ENCODE measurements at places on chromosomes 7 and 10.

DNA sequence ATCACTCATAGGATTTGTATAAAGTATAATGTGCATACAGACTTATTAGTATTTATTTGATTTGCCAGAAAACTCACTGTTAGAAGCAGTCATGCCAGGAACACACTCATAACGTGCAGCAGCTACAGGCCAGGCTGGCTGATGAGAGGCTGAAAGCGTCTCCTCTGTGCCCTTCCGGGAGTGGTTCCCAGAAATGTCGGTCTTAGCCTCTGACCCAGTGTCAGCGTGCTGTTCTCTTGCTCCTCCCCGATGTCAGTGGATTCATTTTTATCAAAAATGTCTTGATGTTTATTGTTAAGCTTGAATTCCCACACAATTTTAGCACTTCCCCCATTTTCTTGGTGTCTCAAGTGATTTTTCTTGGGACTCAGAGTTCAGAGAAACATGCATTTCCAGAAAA is 33.3 kb upstream of the GARS1 start:
- no peak for DNase-seq

GRCh38 chr7:46572691-46573090 is 651.6 kb upstream of the IGFBP3 start:
- no peak for DNase-seq

- DNase-seq: no peak
These were observed 1020.1 kb downstream of the NXPH1 start for GRCh38 chr7:9453521-9453920.

DNA sequence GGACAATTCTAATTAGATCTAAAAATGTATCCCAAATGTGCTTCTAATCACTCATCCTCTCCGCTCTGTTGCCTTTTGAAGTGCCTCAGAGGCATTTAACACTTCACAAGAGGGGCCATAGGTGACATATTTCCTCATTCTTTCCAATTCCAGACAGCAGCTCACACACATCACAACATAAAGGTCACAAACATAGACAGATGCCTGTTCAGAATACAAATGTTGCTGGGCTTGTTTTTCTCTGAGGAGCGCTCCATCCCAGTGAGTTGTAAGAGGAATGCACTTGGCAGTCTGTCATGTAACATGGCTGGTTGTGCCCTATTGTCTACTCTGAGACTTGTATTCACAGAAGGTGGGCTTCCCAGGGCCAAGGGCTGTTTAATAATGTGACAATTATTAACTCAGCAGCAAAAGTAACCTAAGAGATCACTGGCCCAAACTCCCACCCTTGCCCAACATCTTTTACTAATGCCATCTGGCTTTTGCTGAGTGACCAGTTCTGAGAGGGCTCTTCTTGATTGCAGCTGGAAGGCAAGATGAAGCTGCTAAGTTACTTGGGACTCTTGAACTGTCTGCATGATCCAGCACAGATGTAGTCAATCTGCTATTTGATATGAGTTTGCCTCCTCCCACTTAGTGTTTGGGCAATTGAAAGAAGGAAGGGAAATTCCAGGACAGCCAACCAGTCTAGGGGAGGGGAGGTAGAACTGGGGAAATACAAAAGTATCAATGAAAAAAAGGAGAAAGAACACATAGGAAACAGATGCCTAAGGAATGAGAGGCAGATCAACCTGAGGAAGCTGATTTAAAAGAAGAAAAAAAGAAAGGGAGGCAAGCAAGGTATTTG is 13.6 kb downstream of the PON2 start:
- DNase-seq: no peak

DNA sequence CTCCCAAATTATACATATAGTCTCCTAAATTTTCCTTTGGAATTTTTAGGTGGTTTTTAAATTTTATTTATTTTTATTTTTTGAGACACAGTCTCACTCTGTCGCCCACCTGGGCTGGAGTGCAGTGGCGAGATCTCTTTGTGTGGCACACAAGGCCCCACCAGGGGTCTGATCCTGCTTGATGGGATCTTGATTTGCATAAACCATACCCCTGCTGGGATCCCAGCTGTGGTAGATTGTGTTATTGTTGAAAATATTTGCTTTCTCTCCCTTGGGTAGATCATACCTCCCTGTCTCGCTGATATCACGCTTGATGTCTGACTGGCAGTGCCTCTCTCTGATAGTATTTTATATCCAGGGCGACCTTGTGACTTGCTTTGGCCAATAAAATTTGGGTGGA is 5.6 kb upstream of the MUC3A start:
- no peak for DNase-seq

DNA sequence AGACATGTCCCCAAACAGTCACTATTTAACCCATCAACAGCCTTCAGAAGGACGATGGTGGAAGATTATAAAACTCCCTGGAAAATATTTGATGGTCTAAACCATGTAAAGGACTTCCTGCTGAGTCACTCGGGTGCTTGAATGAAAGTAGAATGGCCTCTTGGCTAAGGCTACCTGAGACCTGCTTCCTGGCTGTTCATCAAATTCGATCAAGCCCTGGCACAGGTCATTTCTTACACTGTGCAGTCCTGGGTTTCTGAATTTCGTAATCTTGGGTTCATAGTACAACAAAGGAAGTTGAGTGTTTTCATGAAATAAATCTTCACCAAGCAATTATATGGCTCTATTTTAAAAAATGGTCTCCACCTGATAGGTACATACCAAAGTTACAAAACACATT is 260.3 kb upstream of the RNF32 start:
- no peak for DNase-seq

GRCh38 chr10:132942101-132943057 is at the start of gene CFAP46:
TSS of gene CFAP46 (minus strand) at chr10:132942570. CDS start at chr10:132942484, 86 bp downstream.
- DNase-seq: no peak

DNA sequence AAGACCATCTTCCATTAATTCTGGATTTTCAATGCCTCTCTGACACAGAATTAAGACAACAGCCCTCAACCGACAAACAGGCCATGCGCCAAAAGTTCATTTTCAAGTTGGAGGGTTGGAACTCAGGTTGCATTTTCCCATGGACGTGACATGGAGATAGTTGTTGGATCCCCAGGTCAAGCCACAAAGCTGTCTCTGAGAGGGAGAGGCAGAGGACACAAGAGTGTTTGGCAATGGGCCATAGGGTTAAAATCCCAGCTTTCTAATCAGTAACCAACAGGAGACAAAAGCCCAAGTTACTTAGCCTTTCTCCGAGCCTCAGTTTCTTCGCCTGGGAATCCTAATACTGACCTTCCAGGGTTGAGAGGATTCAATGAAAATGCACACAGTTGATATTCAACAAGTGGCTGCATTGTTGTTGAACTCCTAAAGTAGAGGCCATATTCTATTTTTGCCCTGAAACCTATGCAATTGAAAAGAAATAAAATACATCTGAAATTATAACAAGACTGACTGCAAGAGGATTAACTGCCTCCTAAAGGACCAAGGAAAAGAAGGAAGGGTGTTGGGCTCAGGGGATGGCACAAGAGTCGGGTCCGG is 44.3 kb downstream of the SORBS1 start:
- DNase-seq: no peak

DNA sequence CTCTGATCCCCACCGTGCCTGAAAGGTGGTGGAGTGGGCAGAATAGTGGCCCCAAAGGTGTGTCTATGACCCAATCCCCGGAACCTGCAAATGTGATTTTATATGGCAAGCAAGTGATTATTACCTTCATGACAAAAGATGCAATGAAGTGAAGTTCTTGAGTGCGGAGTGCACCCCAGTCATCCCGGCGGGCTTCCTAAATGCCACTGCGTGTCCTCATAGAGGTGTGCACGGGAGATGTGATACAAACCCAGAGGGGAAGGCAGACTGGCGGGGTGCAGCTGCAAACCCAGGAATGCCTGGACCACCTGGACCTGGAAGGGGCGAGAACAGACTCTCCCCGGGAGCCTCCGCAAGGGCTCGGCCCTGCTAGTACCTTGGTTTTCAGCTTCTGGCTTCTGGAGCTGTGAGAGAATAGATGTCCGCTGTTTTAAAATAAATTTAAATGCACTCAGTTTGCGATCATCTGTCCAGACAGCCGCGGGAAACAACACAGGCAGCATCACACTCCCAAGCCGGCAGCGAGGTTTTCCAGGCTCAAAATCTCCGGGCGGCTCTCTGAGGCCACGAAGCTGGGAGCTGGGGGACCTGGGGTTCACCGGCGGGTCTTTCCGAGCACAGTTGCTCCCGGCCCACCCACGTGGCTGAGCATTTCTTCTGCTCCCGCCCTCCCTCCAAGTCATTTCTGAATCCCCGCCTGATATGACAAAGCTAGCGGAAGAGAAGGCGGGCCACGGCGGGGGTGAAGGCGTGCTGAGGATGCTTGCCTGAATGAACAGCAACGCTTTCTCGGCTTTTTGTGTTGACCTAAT is 50.4 kb upstream of the EBF3 start:
- no peak for DNase-seq

GRCh38 chr7:55072251-55072650 is 53.4 kb downstream of the EGFR start:
- DNase-seq: no peak

GRCh38 chr7:116741625-116742316 is 69.8 kb downstream of the MET start:
- no peak for DNase-seq

DNA sequence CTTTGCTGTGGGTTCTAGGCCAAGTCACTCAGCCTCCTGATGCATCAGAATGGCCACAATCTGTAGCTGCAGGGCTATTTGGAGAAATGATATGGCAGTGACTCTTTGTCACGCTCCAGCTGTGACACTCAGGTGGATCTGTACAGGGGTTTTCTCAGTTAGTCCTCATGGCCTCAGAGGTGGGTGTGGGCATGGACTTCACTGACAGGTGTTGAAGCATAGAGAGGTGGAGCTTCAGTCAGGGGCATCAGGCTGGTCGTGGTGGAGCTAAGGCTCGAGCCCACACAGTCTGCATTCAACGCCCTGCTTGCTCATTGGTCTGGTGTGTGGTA is 21.2 kb downstream of the PALD1 start:
- no peak for DNase-seq

- no peak for DNase-seq
These were observed 34.8 kb upstream of the LAMB1 start for GRCh38 chr7:108037741-108038140.

DNA sequence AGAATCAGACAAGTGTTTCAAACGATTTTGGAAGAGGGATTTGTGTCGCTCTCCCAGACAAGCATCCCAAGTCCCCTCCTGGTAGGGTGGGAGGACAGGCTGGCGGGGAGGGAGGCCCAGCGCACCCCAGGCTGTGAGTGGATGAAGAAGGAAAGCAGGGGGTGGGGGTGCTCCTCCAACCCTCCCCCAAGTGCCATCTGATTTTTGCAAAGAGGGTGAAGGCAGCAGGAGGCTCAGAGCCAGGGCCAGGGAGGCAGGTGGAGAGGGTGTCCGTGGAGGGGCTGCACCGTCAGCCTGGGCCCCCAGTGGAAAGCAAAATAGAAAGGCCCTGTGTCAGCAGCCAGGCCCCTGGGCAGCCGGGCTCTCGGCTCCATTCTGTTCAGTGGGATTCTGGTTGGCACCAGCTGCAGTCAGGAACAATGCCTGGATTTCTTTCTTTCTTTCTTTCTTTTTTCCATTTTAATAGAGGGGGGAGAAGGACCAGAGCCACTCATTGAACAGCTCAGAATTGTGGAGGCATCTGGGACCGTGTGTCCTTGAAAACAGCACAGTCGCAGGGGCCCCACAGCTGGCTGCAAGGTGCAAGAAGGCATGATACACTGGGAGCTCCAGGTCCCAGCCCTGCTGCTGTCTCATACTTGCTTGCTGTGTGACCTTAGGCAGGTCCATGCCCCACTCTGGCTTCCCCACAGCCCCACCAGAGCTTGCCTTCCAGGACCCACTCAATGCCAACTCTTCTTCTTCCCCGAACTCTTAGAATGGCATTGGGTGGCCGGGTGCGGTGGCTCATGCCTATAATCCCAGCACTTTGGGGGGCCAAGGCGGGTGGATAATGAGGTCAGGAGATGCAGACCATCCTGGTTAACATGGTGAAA is 7.1 kb upstream of the ZMIZ1 start:
- DNase-seq: no peak

GRCh38 chr10:42479057-42479456 is 159.3 kb downstream of the ZNF33B start:
- DNase-seq: no peak

GRCh38 chr7:151038951-151039849 is 9.1 kb upstream of the ASIC3 start:
- DNase-seq: no peak

DNA sequence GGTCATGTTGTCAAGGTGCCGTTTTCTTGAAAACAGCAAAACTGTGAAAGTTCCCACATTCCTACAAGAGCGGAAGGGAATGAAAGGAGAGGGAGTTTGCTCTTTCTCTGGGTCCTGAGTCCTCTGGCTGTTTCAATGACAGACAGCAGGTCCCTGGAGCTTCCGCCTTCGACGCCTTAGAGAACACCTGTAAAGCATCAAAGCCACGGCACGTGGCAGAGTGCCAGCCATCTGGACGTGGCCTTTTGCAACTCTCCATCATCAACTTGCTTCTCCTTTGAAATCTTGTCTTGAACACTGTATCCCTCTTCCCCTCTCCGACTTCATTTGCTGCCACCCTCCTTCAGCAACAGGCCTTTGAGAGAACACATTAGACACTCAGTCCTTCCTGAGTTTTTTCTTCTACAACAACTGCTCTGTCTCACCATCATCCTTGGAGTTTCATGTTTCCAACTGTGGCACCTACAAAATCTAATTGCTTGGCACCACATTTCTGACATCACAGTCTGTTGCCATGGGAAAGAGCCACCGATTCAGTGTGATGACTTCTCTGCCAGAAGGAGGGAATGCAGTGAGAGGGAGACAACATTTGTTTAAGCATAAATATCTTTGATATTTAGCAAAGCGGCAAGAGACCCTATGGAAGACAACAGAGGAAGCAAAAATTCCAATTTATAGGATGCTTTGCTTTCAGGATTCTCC is 204.9 kb upstream of the PTER start:
- DNase-seq: no peak

- no peak for DNase-seq
These were observed 98.7 kb downstream of the HTR5A start for GRCh38 chr7:155168597-155169480.

- DNase-seq: no peak
These were observed 39.6 kb upstream of the MET start for GRCh38 chr7:116632384-116632783.

- DNase-seq: no peak
These were observed 152.1 kb downstream of the NOC3L start for GRCh38 chr10:94210440-94211168.

- DNase-seq: no peak
These were observed 281.1 kb downstream of the PRPF18 start for GRCh38 chr10:13867822-13868221.

- DNase-seq: no peak
These were observed 118.2 kb downstream of the SNX10 start for GRCh38 chr7:26409661-26410547.

Measured in cortex of kidney (tissue), 1 donor.